ENCODE measurements at places on chromosomes 6 and 20.

DNA sequence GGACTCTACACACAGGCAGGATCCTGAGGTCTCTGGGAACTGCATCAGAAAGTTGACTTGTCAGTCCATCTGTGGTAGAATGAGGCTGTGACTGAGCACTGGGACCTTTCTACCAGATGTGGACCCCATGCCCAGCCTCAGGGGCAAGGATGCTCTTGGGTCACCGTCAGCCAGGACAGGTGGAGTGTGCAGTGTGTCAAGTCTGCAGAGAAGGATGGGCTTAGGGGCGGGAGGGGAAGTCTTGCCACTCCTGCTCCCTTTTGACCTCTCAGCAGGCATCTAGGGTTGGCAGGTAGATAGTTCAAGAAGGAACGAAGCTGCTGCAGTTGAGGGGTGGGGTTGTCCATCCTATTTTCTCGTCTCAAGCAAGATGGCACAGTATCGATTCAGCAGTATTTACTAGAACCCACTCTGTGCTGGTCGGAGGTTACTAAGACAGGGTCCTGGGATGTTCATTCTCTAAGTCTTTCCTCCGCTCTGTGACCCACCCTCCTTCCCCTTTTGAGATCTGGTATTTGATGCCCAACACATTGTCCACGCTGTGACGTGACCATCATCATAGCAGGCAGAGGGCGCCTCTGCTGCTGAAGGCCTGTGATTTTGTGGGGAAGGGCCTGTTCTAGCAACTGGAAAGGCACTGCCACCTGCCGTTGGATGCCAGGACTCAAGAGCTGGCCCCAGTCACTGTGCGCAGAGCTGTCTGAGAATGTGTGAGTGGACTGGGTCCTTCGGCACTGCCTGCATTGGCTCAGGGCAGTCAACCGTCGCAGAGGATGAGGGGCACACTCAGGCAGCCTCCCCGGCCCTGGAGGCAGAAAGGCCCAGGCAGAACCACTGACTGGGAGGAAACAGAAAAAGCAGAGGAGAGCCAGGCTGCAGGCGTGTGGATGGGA lies 23.2 kb downstream of the RBCK1 start:
- no peak for DNase-seq

DNA sequence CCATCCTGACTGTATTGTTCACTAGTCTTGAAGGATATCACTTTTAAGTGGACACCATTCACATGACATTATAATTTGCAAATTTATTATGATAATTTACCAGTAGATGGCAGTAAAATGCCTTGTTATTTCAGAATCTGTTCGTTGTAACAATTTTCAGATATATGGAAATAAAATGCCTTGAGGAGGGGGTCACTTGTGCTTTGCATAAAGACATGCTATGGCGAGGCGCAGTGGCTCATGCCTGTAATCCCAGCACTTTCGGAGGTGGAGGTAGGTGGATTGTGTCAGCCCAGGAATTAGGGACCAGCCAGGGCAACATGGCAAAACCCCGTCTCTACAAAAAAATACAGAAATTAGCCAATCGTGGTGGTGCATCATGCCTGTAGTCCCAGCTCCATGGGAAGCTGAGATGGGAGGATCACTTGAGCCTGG lies 9.0 kb upstream of the NCOA6 start:
- DNase-seq: no peak

DNA sequence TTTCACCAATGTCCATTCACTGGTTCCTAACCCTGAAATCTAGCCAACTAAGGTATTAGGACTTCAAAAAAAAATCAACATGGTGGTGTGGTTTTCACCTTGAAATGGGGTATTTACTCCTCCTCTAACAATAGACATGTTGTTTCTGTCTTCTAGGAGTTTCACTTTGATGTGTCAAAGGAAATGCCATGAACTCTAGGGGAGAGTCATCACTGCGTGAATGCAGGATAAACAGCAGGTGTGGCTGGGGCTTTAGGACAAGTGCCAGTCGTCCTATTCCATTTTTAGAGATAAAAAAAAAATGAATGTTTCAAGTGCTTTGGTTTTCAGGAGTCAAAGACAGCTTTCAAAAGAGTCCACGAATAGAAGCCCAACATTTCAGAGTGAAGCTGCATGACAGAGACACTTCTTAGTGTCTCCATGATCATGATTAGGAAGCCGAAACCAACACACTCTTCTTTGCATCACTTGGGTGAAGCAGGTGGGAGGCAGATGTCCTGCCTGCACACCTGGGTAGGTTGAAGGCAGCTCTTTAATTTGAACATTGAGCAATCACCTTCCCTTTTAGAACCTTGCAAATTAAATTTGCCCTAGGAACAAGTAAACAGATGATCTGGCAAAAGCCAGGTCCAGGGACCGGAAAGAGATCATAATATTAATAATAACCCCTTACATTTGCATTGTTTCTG lies 328.5 kb upstream of the PRDM1 start:
- no peak for DNase-seq

DNA sequence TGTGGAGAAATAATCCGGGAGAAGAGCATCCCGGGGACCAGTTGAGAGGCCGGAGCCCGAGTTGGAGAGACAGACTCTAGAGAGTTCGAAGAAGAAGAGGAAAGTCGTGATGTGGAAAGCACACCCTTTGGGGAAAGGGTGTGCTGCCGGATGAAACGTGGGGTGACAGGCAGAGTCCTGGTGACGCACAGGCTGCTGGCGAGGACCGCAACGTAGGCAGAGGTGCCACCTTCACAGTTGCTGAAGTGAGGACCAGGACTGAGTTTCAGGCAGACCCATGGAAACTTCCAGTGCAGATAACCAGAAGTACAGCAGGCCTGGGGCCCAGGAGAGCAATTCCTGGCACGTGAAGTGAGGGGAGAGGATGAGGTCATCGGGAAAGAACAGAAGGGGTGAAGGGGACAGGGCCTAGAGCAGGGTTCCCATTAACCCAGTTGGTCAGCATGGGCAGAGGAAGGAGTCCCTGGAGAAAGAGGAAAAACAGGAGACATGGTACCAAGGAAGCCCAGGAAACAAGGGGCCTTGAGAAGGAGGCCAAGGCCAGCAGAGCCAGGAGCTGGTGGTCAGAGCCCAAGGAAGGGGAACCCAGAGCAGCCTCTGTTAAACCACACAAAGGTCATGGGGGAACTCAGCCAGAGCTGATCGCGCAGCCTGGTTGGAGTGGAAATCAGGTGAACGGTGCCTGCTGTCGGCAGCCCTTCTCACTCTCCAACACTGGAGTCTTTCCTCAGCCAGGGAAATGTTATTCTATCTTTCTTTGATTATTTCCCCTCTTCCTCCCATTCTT lies 84.1 kb downstream of the PRND start:
- no peak for DNase-seq

DNA sequence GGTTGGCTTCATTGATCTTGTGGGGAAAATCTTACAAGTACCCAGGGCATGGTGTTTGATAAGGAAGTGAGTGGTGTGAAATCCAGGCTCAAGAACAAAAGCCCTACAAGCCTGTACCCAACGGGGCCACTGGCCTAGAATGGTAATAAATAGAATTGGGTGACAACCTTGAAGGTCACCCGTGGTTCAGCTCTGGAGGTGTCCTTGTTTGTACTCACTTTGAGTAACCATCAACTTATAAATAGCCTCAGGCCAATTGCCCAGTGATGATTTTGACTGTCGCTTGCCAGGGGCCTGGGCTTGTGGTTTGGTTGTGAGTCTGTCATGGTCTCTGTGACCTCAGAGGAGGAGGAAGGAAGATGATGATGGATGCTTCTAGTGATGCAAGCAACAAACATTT lies 87.8 kb downstream of the PHACTR3 start:
- no peak for DNase-seq

GRCh38 chr6:129672341-129672682 lies 37.7 kb downstream of the ARHGAP18 start:
- no peak for DNase-seq

DNA sequence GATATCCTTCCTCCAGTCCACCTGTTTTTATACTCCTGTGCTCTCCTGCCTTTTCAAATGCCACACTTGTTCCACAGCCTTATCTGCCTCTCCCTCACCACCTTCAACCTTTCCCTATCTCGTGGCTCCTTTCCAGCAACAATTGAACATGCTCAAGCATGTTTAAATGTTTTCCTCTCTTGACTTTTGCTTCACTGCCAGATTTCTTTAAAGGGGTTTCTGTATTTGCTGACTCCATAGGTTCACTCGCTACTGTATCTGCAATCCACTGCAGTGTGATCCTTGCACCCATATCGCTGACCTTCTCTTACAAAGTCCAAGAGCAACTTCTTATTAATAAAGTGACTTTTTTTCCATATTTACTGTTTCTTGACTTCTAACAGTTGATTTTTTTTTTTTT lies 11.2 kb upstream of the GMNN start:
- no peak for DNase-seq

DNA sequence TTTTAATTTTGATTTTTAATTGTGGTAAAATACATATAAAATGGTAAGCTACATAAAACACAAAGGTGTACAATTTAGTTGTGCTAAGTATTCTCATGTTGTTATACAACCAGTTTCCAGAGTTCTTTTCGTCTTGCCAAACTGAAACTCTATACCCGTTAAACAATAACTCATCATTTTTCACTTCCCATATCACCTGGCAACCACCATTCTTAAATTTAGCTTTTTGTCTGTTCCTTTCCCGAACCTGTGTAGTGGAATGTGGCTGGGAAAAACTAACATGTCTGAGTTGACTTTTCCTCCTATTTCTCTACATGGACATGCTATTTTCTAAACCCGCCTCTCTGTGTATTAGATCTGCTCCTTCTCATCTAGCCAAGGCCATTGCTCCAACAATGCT lies 27.6 kb downstream of the RPRD1B start:
- no peak for DNase-seq

DNA sequence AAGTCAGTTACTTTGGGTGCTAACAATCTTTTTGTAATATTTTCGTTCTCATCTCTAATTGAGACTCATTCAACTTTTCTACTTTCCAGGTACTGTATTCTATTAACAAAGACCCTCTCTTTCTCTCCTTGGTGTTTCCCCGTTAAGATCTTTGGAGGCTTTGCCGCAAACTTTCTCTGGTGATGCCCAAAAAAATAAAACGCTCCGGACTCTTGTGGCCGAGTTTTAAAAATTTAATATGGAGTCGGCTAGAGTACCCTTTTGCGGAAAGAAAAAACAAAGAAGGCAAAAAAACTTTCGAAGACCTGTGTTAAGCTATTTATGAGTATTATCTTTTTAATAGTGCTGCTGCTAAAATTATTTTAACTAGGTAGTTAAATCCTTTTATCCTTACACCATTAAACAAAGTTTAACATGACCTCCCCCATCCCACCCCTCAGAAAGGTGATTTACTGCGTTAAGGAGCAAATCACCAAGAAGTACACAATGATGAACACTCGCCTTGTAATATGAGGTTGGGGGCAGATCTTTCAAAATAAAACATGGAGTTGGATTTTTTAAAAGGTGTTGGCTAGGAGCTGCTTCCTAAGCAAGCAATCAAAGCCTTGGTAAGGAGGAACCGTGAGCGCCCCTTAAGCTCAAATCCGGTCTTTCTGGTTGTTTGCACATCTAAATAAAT lies 10.0 kb downstream of the SIM1 start:
- no peak for DNase-seq

GRCh38 chr6:135831016-135831415 lies 20.5 kb upstream of the PDE7B start:
- no peak for DNase-seq

DNA sequence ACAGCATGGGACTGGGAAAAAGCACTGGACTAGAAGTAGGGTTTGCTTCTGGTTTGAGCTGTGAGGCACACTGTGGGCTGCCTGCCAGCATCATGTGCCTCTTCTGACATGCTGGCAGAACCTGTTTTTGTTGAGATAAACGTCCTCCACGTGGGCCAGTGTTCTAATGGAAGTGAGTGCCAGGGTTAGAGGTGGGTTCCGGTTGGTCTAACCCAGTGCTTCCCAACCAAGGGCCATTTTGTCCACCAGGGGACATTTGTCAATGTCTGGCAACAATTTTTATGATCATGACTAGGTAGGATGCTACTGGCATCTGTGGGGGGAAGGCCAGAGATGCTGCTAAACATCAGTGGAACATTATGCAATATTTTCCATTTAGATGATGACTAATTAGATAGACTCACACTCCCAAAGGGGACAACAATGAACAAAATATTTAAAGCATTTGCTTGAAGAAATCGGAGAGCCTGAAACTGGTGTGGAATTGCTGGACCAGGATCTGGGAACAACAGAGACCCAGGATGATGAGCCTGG lies 7.8 kb upstream of the APMAP start:
- DNase-seq: no peak

GRCh38 chr6:114042267-114043016 lies 71.5 kb upstream of the HDAC2 start:
- DNase-seq: no peak

DNA sequence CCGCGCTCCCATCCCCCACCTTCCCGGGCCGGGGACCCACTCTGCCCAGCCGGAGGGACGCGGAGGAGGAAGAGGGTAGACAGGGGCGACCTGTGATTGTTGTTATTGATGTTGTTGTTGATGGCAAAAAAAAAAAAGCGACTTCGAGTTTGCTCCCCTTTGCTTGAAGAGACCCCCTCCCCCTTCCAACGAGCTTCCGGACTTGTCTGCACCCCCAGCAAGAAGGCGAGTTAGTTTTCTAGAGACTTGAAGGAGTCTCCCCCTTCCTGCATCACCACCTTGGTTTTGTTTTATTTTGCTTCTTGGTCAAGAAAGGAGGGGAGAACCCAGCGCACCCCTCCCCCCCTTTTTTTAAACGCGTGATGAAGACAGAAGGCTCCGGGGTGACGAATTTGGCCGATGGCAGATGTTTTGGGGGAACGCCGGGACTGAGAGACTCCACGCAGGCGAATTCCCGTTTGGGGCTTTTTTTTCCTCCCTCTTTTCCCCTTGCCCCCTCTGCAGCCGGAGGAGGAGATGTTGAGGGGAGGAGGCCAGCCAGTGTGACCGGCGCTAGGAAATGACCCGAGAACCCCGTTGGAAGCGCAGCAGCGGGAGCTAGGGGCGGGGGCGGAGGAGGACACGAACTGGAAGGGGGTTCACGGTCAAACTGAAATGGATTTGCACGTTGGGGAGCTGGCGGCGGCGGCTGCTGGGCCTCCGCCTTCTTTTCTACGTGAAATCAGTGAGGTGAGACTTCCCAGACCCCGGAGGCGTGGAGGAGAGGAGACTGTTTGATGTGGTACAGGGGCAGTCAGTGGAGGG lies 2.8 kb downstream of the SOX4 start:
- no peak for DNase-seq

- DNase-seq: no peak
Measured at GRCh38 chr6:90811596-90812226, 224.8 kb upstream of the MAP3K7 start.

DNA sequence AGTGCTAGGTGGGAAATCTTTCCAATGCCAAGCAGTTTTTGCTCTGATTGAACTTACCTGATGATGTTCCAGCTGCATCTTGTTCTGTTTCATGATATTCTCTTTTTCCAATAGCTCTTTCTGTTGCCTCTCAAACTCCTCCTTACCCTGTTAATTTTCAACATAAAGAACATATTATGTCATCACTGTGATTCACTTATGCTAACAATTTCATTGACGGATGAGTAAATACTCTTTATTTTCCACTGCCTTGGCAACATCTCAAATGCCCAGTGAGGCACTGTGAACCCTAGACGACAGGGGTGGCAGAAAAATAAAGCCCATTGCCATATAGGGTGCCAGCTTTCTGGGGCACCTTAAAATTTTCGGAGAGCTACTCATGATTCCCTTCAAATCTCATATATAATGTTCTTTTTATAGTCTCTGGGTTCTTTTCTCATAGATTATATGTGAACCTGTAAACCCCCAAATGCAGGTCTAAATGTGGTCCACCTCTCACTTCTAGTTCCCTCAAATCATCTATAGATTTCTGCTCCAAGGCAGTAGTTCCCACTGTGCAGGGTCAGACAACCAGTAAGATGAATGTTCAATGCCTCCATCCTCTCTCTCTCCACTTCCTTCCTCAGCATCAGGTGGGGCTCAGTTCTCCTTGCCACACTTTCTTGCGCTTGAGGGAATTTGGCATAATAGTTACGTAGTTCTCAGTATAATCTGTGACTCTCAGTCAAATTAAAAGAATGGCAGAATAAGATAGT lies 44.1 kb downstream of the NEDD9 start:
- DNase-seq: no peak
